ENCODE measurements at places on chromosomes 1 and 21.

- no peaks in the 10 kb centered on the region for H3K4me1 ChIP-seq
- H3K36me3 ChIP-seq = peaks cover 80% of the 10 kb centered on the region
- DNase-seq = no peak
- no peak overlapping the region for H3K4me3 ChIP-seq
- no peak overlapping the region for H3K27ac ChIP-seq
- H3K27me3 ChIP-seq = no peaks in the 10 kb centered on the region
Measured at GRCh38 chr1:179105393-179105792, 23.5 kb downstream of the TOR3A start.

DNA sequence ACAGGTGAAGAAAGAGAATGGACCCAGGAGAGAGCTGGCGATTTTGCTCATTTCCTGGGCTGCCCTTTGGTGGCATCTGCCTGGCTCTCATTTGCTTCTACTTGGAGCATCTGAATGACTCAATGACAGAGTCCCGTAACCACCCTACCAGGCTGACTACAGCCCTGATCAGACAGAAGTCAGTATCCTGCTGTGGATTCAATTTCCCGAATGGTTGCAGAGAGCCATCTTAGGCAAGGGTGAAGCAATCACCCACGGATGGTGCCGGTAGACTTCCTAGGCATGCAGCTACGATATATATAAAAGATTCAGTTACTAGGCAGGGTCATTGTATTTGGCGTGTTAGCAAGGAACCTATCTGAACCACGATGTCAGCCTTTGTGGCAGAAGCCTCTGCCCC lies 10.2 kb downstream of the AJAP1 start:
- H3K27me3 ChIP-seq = no peaks in the 10 kb centered on the region
- H3K4me1 ChIP-seq = peaks cover 26% of the 10 kb centered on the region
- no peaks in the 10 kb centered on the region for H3K36me3 ChIP-seq
- DNase-seq = no peak
- H3K27ac ChIP-seq = peak overlapping the region; percentile 20
- H3K4me3 ChIP-seq = no peak overlapping the region

DNA sequence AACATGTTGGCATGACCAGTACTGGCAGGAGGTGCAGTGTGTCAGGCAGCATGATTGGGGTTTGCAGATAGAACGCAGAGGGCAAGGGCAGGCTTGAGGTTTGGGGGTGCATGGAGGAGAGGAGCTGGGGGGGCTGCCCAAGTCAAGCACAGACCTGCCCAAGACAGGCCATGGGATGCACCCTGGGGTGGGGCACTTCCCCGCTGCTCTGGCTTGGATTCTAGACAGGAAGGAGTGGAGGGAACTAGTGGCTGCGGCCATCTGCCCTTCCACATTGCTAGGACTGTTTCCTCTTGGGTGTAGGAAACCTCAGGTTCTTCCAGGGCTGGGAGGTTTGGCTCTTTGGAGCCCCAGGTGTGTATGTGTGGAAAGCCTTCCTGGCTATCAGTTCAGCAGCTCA lies 3.0 kb downstream of the PDXK start:
- no peaks in the 10 kb centered on the region for H3K27me3 ChIP-seq
- H3K27ac ChIP-seq = peak overlapping the region; percentile 96
- peaks cover 44% of the 10 kb centered on the region for H3K4me1 ChIP-seq
- DNase-seq = peak; percentile 69
- H3K4me3 ChIP-seq = peak overlapping the region; percentile 99

GRCh38 chr1:85504417-85504816 lies 39.5 kb upstream of the DDAH1 start:
- H3K27ac ChIP-seq = no peak overlapping the region
- H3K27me3 ChIP-seq = no peaks in the 10 kb centered on the region
- no peak overlapping the region for H3K4me3 ChIP-seq
- H3K4me1 ChIP-seq = no peaks in the 10 kb centered on the region
- no peaks in the 10 kb centered on the region for H3K36me3 ChIP-seq
- no peak for DNase-seq

GRCh38 chr1:1206376-1206965 lies at the start of gene TNFRSF18:
TNFRSF18 (minus strand) TSS chr1:1206592; CDS start chr1:1206571, 21 bp downstream.
- H3K27ac ChIP-seq = no peak within 1 kb of the TSS
- no peaks in the 10 kb centered on the region for H3K4me1 ChIP-seq
- H3K4me3 ChIP-seq = no peak within 1 kb of the TSS
- peaks cover 8% of the 10 kb centered on the region for H3K27me3 ChIP-seq
- no peak for DNase-seq

DNA sequence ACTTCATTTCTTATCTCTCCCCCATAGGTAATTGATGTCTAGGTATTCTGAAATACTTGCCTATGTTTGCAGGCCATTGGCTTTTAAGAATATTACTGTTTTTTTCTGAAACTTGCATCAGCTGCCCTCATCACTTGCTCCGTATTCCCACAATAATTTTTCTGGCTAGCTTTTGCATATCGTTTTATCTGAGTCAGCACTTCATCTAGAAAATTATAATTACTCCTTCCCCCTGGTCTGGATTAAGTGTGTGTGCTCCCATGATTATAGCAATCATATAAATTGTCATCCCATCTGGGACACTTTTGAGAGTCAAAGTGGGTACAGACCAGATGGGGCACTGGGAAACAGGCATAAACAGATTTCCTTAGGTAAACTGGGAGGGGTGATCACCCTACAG lies 583.2 kb upstream of the B3GALT2 start:
- DNase-seq = no peak
- H3K36me3 ChIP-seq = no peaks in the 10 kb centered on the region
- H3K27me3 ChIP-seq = no peaks in the 10 kb centered on the region

- H3K4me3 ChIP-seq = no peak overlapping the region
- no peaks in the 10 kb centered on the region for H3K27me3 ChIP-seq
- H3K36me3 ChIP-seq = no peaks in the 10 kb centered on the region
- H3K4me1 ChIP-seq = peaks cover 3% of the 10 kb centered on the region
- no peak overlapping the region for H3K27ac ChIP-seq
Measured at GRCh38 chr1:36081926-36082485, 1.9 kb upstream of the TEKT2 start.

GRCh38 chr1:166166698-166167571 lies at the start of gene FAM78B:
FAM78B (minus strand) TSS chr1:166167001; CDS start chr1:166166248, 753 bp downstream.
- no peaks in the 10 kb centered on the region for H3K4me1 ChIP-seq
- H3K4me3 ChIP-seq = peak within 1 kb of the TSS; percentile 78
- no peaks in the 10 kb centered on the region for H3K36me3 ChIP-seq

DNA sequence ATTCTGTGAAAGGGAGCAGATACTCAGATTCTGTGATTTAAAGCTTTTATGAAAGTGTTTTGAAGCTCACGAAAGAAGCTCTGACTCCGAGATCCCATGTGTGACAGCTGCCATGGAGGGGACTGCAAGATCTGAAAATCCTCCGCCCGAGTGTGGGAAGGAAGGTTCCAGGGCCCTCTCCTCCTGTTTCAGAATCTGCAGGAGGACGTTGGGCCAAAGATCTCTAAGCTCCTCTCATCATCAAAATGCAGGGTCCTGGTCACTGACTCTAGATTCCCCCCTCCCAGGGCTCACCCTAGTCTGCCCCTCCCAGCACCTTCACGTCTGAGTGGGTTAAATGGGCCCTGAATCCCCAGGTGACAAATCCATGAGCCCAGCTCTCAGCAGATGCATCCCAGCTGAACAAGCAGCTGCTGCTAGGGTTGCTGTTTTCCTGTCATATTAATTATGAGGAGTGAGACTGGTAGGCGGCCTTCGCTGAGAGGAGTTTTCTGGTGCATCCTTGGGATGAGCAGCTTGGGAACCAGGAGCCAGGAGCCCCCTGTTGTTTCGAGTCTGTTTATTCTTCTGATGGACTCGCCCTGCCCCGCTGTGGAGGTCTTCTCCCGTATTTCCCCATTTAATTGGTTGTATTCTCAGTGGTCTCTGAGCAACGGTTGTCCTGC lies 402.0 kb downstream of the MATN1 start:
- H3K4me3 ChIP-seq = no peak overlapping the region
- no peak overlapping the region for H3K27ac ChIP-seq
- DNase-seq = no peak
- peaks cover 2% of the 10 kb centered on the region for H3K27me3 ChIP-seq
- no peaks in the 10 kb centered on the region for H3K4me1 ChIP-seq

GRCh38 chr1:234971586-234972297 lies 156.9 kb downstream of the TOMM20 start:
- no peaks in the 10 kb centered on the region for H3K36me3 ChIP-seq
- no peak for DNase-seq
- no peak overlapping the region for H3K27ac ChIP-seq
- H3K27me3 ChIP-seq = no peaks in the 10 kb centered on the region

DNA sequence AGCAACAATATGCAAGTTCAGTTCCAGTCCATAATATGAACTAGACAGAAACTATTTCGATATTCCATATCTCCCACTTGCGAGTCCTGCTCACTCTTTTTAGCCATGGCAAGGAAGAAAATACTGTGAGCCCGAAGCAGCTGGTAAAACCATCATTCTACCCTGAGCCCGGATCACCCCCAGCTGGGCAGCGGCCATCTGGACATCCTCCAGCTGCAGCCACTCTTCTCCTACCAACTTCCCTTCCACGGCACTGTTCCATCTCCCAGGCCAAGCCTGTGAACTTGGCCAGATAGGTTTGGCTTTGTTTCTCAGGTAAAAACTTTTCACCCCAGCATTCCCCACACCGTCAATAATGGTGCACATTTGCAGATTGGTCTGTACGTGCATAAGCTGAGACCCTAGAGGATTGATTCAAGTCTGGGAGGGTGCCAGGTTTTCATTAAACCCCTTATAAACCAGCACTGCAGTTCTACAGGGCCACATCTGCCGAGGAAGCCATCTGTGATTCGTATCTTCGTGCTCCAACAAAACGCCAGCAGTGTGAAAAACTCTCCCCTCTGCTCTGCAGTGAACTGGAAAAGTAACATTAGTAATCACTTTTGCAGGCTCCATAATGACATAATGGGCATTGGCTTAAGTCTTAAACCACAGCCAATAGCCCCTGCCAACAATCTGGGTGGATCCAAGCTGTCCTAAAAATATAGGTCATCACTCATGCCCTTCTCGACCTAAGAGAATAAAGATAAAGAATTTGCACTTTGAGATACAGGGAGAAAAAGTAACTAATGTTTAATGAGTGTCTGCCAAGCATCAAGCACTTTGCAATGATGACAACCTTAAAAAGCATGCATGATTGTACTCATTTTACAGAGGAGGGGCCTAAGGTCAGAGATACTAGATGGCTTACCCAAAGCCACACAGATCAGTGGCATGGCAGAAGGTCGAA lies 205.1 kb downstream of the PLPP3 start:
- no peaks in the 10 kb centered on the region for H3K36me3 ChIP-seq
- H3K4me3 ChIP-seq = no peak overlapping the region
- DNase-seq = no peak
- H3K27me3 ChIP-seq = no peaks in the 10 kb centered on the region
- no peak overlapping the region for H3K27ac ChIP-seq

DNA sequence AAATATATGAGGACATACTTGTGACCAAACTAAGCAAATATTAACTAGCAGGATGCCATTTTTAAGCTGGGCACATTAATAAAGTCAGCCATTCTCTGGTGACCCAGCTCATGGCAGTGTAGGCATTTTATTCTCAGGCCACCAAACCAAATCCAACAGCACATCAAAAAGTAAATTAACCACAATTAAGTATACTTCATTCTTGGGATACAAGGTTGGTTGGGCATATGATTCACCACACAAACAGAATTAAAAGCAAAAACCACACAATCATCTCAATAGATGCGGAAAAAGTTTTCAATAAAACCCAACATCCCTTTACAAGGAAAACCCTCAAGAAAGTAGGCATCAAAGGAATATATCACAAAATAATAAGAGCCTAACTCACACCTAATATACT lies 101.3 kb downstream of the FAF1 start:
- no peaks in the 10 kb centered on the region for H3K4me1 ChIP-seq
- H3K27ac ChIP-seq = no peak overlapping the region
- no peak overlapping the region for H3K4me3 ChIP-seq
- no peaks in the 10 kb centered on the region for H3K27me3 ChIP-seq

- no peaks in the 10 kb centered on the region for H3K27me3 ChIP-seq
- no peak for DNase-seq
- no peak overlapping the region for H3K4me3 ChIP-seq
- no peaks in the 10 kb centered on the region for H3K36me3 ChIP-seq
- no peak overlapping the region for H3K27ac ChIP-seq
Measured at GRCh38 chr1:113275083-113275482, 115.2 kb upstream of the MAGI3 start.

GRCh38 chr1:228092342-228093049 lies 10.0 kb downstream of the ARF1 start:
- no peak overlapping the region for H3K4me3 ChIP-seq
- H3K36me3 ChIP-seq = peaks cover 27% of the 10 kb centered on the region
- peaks cover 13% of the 10 kb centered on the region for H3K4me1 ChIP-seq
- DNase-seq = no peak
- H3K27ac ChIP-seq = no peak overlapping the region
- H3K27me3 ChIP-seq = no peaks in the 10 kb centered on the region

DNA sequence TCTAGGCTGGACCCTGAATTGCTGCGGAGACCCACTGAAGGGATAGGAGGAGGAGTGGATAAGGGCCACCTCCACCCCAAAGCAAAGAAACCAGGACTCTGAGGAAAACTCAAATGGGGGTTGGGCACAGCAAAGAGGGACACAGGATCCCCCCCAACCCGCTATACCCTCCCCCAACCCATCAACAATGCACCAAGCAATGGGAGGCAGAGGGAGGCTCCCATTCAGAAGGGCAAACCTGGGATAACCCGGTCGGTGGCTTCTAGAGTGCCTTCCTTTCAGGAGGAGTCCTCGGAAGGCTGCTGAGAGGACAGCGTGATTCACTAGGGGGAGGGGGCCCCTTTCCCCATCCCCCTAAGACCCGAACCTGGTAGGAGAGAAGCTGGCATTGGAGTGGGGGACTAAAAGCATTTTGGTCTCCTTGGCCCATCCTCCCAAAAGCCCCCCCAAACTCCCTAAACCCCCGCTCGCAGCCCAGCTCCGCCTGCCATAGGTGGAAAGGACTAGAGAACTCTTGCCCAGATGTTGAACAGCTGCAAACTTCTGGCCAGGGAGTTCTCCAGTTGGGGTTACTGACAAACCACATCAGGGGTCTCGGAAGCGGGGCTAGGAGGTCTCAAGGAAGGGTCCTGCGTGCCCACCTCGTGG lies 1.3 kb downstream of the MEF2D start:
- H3K36me3 ChIP-seq = 0 out of 2 replicates have a peak, but pooled peaks cover 7% of the 10 kb centered on the region
- H3K4me1 ChIP-seq = peaks cover 46% of the 10 kb centered on the region
- H3K27me3 ChIP-seq = no peaks in the 10 kb centered on the region
- H3K27ac ChIP-seq = peak overlapping the region; percentile 96
- H3K4me3 ChIP-seq = peak overlapping the region; percentile 98

DNA sequence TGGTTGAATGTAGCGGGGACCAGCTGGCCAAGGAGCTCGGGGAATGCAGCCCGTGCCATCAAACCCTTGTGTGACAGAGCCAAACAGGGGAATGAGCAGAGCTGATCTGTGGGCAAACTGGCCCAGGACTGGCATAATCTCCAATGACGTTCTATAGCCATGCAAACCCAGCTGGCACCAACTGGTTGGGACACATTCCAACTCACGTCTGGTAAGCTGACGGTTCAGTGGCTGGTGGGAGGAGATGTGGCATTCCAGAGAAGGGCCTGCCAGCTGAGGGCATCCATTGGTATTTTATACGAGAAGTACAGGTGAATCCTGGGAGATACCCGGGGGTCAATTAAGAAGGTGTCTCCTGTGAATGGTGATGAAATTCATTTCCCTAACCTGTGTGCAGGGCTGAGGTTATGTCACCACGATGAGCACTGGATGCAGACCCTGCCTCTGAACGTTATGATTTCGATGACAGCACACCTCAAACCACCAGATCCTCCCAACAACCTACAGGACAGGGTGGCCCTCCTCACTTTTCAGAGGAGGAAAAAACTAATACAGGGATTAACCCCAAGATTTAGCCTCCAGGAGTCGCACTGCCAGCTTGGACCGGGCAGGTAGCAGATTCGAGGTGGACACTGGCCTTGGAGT lies 39.0 kb upstream of the RUNX3 start:
- no peaks in the 10 kb centered on the region for H3K36me3 ChIP-seq
- peaks cover 15% of the 10 kb centered on the region for H3K4me1 ChIP-seq
- H3K27ac ChIP-seq = no peak overlapping the region
